SK-N-SH treated with all-trans-retinoic acid at 6 μM for 48 hours (cell line): ENCODE measurements at places on chromosomes 12 and 14.

- ATAC-seq: no peak
Measured at GRCh38 chr12:113235976-113236375, 14.7 kb downstream of the TPCN1 start.

- ATAC-seq: peak; percentile 75
Measured at GRCh38 chr12:81627336-81628189, 131.6 kb downstream of the PPFIA2 start.

DNA sequence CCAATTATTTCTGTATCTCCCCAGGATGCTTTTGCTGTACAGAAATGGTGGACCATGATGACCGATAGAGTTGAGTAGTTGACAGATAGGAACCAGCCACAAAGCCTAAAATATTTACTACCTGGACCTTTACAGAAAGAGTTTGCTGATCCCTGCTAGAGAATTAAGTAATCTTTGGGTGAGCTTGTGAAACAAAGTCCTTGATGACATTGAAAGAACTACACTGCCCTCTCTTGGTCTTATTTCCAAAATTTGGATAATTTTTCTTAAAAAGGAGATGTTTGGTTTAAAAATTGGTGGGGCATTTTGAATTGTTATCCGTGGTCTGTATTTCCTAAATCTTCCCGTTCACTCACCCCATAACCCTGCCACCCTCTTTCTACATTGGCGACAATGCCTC is 13.7 kb upstream of the TCTN1 start:
- ATAC-seq: peak; percentile 40; the same call in 2 of the 3 replicates

DNA sequence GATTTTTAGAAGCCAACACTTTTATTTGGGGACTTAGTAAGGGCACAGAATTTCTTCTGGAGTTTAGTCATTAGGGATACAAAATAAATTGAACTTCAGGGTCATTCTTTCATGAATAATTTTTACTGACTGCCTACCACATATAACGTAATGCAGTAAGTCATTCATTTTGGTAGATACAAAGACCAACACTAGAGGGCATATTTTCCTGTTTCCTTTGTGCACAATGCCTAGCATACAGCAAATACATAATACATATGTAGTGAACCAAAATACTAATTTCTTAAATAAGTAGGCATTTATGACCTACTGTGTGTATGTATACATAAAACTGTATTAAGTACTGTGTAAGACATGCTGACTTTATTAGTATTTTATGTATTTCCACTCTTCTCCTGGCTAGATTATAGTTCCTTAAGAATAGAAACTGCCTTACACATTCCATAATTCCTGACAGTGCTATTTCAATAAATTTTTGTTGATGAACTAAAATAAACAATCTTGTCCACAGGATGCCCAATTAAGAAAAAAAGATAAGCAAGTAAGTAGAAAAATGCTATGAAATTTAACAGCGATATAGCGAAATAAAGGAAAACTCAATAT is 47.9 kb downstream of the PPP1R12A start:
- ATAC-seq: peak; percentile 91

GRCh38 chr12:79826267-79827128 is 108.4 kb downstream of the PPP1R12A start:
- no peak for ATAC-seq

DNA sequence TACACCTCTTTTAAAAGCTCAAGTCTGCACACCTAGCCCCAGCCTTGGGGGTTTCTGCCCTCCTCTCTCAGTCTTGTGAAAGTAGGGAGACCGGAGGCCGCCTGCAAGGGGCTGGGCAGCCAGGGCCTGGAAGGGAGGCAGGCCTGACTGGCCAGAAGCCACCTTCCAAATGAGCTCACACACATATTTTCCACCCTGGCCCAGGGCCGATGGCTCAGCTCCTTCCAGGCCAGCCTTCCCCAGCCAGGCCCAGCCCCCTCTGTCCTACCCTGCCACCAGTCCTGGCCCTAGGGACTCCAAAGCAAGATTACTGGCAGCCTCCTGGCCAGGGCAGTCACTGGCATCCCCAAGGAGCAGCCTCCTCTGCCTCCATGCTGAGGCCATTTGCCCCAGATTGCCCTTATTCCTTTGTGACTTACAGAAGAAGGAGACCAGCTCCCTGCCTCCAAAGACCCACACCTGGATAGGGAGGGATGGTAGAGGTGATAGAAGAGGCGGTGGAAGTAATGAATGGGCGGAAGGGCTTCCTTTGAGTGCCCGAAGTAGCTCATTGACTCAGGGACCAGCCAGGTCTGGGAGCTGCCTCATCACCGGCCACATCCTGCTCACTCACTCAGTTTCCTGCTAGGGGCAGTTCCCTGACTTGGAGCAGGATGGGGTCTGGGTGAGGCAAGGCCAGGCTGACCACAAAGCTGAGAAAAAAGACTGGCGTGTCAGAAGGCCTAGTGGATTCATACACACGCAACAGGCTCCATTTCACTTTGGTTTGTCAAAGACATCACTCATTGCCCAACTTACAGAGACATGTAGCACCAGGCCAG is 14.8 kb downstream of the MMP14 start:
- ATAC-seq: peak; percentile 35

- ATAC-seq: no peak
Measured at GRCh38 chr12:54296393-54297099, 4.3 kb downstream of the NFE2 start.

GRCh38 chr12:89988188-89988915 is 279.7 kb upstream of the ATP2B1 start:
- no peak for ATAC-seq

DNA sequence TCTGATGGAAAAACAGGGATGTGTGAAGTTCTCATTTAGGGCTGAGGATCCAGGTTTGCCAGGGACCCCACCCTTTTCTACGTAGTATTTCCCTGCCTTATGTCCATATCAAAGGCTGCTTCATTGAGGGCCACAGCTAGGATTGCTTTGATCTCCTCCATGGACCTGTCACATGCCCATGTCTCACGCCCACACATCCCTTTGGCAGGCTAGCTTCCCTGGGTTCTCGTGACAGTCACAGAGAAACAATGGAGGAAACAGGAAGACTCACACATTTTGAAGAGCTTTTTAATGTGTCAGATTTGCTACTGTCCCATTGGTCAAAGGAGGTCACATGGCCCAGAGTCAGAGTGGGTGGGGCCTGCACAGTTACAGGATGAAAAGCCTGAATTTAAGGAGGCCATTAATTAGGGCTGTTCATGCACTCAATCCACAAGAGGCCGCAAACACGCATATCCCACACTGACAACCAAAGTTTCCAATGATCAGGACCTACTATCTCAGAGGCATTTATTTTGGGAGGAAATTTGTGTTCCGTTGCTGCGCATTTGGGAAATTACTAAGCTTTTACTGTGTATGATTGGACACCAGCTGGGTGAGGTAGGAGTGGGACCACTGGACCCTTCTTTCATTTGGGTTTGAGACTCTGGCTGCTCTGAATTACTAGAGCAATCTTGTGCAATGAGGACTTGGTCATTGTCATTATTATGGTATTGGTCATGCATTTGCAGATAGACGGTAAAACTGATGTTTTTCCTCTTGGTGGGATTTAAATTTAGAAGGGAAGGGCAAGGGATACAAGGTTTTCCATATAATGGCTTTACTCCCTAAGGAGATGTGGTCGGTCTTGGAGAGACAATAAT is 266.2 kb downstream of the KTN1 start:
- no peak for ATAC-seq

- no peak for ATAC-seq
Measured at GRCh38 chr12:127991485-127991884, 275.5 kb upstream of the TMEM132C start.

GRCh38 chr12:112285600-112286401 is 96.4 kb downstream of the HECTD4 start:
- no peak for ATAC-seq

DNA sequence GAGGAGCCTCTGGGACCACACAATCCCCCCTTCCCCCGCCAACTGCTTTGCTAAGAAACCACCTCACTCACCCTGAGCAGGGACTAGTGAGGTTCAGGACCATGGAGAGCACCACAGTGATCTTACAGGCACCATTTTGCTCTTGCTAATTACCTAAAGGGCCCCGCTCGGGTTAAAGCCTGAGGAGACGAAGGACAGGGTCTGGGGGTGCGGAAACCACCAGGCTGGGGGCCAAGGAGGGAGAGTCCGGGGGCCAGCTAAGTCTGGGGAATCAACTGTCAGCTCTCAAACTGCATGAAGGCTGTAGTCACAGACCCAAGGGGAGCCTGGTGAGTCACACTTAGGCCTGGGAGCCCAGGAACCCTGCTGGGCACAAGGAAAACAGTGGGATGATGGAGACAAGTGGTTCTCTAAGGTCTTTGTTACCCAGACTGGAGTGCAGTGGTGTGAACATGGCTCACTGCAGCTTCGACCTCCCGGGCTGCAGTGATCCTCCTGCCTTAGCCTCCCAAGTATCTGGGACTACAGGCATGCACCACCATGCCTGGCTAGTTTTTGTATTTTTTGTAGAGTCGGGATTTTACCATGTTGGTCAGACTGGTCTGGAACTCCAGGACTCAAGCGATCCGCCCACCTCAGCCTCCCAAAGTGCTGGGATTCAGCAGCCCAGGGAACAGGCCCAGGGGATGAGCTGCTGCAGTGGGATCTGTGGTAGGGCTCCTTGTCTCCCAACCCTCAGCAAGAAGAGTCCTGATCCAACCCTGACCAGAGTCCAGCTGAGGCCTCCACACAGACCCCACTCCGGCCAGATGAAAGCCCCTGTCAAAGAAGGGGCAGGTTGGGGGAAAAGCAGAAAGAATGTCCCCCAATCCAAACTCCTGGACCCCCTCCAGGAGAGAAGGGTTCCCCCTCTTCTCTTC is 98.8 kb downstream of the CALM1 start:
- peak; percentile 61 for ATAC-seq

DNA sequence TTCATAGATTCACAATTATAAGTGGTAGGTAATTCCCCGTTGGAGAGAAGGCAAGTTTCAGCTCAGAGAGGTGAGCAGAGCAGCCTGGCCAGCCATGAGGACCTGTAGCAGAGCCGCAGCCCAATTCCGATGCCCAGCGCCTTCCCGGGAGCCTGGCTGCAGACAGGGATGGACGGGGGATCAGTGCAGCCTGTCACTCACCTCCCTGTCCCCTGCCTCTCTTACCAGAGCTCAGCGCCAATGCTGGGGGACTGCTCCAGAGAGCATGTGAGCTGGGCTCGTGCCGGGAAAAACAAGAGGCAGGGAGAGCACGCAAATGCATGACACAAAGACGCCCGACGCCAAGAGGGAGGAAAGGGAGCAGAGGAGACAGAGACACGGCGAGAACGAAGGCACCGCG is 231.9 kb downstream of the BCL11B start:
- no peak for ATAC-seq

GRCh38 chr14:56207626-56208292 is 89.5 kb downstream of the PELI2 start:
- ATAC-seq: no peak
